ENCODE measurements at places on chromosomes 11 and 22. TPM values are rescaled to one million over a fixed set of nuclear protein-coding genes. Genes with fewer than 3 reads are reported as not detected.

TSGA10IP gene
- total RNA-seq: not detected

MS4A6A gene
- not detected for total RNA-seq

PLA2G3 gene
- not detected for total RNA-seq

NLRP6 gene
- not detected for total RNA-seq

CCDC117 gene
- 10.7 TPM for total RNA-seq

HBD gene
- total RNA-seq: not detected

TMEM86A gene
- 0.47 TPM for total RNA-seq

MMP12 gene
- total RNA-seq: 9.1 TPM

PDGFD gene
- 61.0 TPM for total RNA-seq

GRM5 gene
- total RNA-seq: under 0.01 TPM

NTM gene
- 16.1 TPM for total RNA-seq

MMP27 gene
- total RNA-seq: 1.3 TPM

OR51D1 gene
- total RNA-seq: not detected

YPEL4 gene
- total RNA-seq: 2.8 TPM

EFCAB6 gene
- total RNA-seq: 1.1 TPM

INSC gene
- 0.08 TPM for total RNA-seq

MOGAT2 gene
- total RNA-seq: not detected

PRAME gene
- not detected for total RNA-seq

CHEK2 gene
- 7.3 TPM for total RNA-seq

MS4A12 gene
- total RNA-seq: not detected

MS4A7 gene
- not detected for total RNA-seq

GSTT4 gene
- not detected for total RNA-seq

ART1 gene
- not detected for total RNA-seq

PLEKHA7 gene
- not detected for total RNA-seq

ZBTB3 gene
- 8.0 TPM for total RNA-seq

OR51I1 gene
- total RNA-seq: not detected

YDJC gene
- 3.3 TPM for total RNA-seq

PRG3 gene
- total RNA-seq: not detected

NEFH gene
- 0.08 TPM for total RNA-seq

WT1 gene
- 0.15 TPM for total RNA-seq

LINC01488 gene
- total RNA-seq: 0.08 TPM

LAYN gene
- 6.5 TPM for total RNA-seq

APOBEC3H gene
- total RNA-seq: 0.70 TPM

LIF gene
- total RNA-seq: 4.6 TPM

CSF2RB gene
- total RNA-seq: 1.1 TPM

HORMAD2 gene
- total RNA-seq: not detected

SEZ6L gene
- total RNA-seq: not detected

PHOX2A gene
- total RNA-seq: not detected

PARVB gene
- 45.6 TPM for total RNA-seq

MPST gene
- 104 TPM for total RNA-seq

CDCA5 gene
- total RNA-seq: 2.2 TPM

ATP5MG gene
- 126 TPM for total RNA-seq

NRGN gene
- total RNA-seq: 0.30 TPM

TP53AIP1 gene
- not detected for total RNA-seq

HYOU1 gene
- 160 TPM for total RNA-seq

POU2AF2 gene
- not detected for total RNA-seq

NXPE2 gene
- not detected for total RNA-seq

AMPD3 gene
- 0.23 TPM for total RNA-seq

SULT4A1 gene
- total RNA-seq: 0.35 TPM

MADD gene
- 22.7 TPM for total RNA-seq

OOSP1 gene
- not detected for total RNA-seq

FAM227A gene
- total RNA-seq: 2.2 TPM

TUBA8 gene
- 0.75 TPM for total RNA-seq

ART5 gene
- total RNA-seq: not detected

METTL15 gene
- 9.0 TPM for total RNA-seq

SCGB1C1 gene
- not detected for total RNA-seq

Measured in smooth muscle cell of the coronary artery (primary cell).